Bronchial epithelial cell (primary cell): ENCODE measurements at places on chromosomes 16 and 17.

DNA sequence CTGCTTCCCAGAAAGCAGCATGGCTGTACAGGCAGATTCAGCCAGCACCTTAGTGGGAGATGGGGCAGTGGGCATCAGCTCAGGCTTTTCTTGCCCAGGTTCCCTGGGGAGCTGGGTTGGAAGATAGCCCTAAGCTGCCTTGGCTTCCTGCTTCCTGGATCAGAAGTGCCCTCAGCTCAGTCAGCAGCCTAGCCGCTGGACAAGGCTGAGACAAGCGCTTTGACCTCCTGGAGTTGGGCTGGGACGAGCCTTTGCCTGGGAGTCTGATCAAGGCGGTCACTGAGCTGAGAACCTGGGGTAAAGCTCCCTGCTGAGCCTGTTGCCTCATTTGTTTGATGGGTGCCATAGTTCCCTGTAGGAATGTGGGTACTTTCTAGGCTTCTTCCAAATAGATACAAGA is 190.0 kb downstream of the RAB11FIP4 start:
- DNase-seq: no peak

DNA sequence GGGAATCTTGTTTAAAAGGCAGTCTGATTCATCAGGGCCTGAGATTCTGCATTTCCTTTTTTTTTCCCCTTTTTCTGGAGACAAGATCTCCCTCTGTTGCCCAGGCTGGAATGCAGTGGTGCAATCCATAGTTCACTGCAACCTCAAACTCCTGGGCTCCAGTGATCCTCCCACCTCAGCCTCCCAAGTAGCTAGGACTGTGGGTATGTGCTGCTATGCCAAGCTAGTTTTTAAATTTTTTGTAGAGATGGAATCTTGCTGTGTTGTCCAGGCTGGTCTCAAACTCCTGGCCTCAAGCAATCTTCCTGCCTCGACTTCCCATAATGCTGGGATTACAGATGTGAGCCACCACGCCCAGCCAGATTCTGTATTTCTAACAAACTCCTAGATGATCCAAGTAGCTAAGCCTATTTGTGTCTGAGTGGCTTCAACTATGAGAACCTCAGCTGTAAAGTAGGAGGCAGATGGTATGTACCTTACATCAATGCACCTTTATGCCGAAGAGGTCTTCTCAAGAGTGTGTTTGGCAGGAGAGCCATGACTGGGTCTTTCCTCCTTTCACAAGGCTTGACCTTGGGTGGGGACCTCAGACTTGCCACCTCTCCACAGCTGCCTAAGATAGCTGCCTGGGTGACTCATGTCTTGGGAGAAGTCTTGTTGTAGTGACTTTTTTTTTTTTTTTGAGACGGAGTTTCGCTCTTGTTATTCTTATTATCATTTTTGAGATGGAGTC is 10.9 kb downstream of the LDAF1 start:
- DNase-seq: peak; percentile 7

GRCh38 chr16:84876873-84877606 is 57.3 kb downstream of the CRISPLD2 start:
- DNase-seq: no peak

DNA sequence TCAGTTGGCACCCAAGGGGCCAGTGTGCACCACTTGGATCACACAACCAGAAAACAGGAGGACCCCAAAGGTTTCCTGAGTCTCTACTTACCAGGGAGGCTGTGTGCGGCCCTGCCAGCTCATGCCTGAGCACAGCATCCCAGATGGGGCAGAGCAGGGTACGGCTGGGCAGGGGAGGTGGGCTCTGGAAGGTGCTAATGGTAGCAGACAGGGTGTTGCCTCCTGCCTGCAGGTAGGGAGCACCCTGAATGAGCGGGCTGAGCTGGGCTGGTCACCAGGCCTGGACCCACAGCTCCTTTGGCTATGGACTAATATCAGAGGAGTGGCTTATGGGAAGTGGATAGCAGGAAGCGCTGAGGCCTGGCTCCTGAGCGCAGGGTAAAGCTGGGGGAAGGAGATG is 14.6 kb downstream of the RECQL5 start:
- no peak for DNase-seq

DNA sequence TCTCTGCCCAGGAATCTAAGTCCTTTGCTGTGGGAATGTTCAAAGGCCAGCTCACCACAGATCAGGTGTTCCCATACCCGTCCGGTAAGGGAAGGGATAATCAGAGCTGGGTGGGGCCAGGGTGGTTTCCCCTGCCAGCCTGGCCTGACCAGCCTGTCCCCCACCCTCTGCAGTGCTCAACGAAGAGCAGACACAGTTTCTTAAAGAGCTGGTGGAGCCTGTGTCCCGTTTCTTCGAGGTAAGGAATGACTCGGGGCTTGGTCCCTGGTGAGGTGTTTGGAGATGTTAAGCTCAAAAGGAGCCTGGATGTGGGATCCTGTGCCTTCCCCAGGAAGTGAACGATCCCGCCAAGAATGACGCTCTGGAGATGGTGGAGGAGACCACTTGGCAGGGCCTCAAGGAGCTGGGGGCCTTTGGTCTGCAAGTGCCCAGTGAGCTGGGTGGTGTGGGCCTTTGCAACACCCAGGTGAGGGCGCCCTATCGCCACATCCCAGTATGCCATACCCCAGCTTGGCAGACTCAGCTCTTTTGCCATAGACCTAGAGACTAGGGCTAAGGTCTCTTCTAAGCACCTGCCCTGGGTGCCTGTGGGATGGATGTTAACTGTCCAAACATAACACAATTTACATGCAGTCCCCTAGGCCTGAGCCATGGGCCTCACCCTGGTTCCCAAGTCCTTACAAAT is 997 bp downstream of the ACADVL start:
- peak; percentile 63 for DNase-seq

DNA sequence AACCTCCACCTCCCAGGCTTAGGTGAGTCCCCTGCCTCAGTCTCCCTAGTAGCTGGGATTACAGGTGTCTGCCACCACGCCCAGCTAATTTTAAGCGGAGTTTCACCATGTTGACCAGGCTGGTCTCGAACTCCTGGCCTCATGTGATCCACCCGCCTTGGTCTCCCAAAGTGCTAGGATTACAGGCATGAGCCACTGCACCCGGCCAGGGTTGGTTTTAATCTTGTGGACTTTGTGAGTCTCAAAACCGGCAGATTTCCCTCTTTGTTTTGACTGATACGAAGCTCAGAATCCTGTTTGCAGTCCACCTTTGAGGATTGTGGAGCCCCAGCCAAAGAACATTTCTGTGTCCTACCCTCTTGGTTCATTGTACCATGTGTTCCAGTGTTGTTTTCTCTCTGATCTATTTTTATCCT is 16.4 kb upstream of the CPSF4L start:
- no peak for DNase-seq

DNA sequence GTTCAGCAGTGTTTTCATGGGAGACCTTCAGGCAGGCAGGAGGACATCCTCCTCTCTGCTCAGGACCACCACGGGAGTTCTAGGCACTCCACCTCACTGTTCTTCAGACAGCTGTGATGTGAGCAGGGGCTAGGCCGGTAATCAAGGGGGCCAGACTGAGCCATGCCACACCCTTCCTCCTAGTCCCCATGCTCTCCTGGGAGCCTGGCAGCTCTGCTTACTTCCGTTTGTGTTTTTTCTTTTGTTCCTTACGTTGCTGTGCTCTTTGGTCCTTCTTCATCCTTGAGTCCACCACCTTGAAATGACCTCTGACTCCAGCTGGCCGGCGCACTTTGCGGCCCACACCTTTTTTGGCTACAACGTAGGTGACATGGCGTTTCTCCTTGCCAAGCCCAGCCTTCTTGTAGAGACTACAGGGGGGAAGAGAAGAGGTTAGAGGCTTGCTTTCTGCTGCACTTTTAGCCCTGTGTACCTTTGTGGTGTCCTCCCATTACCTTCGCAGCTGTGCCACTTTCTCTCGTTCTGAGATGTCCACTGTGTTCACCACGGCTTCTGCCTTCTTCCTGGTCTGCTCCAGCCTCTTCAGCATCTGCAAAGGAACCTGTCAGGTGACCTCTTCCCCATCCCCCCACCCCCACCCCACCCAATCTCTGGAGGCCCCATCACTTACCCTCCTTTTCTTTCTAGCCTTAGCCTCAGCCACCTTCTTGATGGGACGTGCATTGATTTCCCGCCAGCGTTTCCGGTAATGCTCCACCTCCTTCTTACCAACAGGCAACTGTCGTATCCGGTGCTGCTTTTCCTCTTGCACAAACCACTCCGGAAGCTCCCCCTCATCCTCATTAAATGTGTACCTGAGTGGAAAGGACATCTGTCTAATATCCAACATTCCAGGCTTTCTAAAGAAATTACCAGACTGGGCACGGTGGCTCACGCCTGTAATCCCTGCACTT is 7.4 kb upstream of the PSMC5 start:
- no peak for DNase-seq

- DNase-seq: no peak
Observed at GRCh38 chr16:19169082-19169639, 1.1 kb downstream of the SYT17 start.

GRCh38 chr17:50189550-50190292 is 11.7 kb downstream of the COL1A1 start:
- DNase-seq: no peak

- DNase-seq: peak; percentile 55
Observed at GRCh38 chr17:69406941-69407340, 7.6 kb upstream of the MAP2K6 start.

GRCh38 chr17:68428498-68429172 is 28.7 kb downstream of the WIPI1 start:
- DNase-seq: no peak

DNA sequence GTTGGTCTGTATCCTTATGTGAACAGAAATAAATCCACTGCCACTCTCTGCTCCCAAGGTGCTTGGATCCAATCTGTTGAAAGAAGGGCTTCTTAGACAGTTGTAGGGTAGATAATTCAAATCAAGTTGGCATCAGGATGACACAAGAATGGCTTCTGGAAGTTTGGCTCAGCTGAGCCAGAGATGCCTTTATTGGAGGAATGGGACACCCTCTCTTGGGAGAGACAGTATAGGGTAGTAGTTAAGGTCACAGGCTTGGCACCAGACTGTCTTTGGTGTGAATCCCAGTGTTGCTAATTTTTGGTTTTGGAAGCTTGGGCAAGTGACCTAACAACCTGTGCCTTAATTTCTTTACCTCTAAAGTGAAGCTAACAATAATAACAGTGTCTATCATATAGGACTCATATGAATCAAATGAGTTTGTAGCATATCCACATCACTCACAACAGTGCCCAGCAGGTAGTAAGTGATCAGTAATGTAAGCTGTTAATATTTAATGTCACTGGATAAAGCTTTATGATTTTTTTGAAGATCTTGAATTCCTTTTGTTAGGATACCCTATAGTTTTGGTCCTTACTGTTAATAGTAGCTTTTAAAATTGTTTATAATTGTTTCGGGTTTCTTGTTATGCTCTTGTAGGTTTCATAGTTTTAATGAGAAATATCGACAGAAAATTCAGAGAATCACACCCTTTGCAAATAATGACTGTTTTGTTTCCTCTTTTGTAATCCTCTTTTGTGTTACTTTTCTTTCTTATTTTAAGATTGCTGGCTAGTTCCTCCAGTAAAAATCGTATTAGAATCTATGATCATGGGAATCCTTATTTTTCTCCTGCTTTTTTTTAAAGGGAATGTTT is 19.1 kb downstream of the ZNRF1 start:
- DNase-seq: no peak

DNA sequence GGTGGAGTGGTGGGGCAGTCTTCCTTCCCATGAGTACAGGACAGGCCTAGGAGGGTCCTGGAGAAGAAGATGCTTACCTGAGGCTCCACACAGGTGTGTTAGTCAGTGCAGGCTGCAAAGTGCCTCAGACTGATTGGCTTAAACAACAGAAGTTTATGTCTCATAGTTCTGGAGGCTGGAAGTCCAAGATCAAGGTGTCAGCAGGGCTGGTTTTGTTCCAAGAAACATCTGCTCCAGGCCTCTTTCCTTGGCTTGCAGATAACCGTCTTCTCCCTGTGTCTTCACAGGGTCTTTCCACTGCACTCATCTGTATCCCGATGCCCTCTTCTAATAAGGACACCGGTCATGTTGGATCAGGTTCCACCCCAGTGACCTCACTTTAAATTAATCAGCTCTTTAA is 153.0 kb downstream of the NTN1 start:
- DNase-seq: no peak

DNA sequence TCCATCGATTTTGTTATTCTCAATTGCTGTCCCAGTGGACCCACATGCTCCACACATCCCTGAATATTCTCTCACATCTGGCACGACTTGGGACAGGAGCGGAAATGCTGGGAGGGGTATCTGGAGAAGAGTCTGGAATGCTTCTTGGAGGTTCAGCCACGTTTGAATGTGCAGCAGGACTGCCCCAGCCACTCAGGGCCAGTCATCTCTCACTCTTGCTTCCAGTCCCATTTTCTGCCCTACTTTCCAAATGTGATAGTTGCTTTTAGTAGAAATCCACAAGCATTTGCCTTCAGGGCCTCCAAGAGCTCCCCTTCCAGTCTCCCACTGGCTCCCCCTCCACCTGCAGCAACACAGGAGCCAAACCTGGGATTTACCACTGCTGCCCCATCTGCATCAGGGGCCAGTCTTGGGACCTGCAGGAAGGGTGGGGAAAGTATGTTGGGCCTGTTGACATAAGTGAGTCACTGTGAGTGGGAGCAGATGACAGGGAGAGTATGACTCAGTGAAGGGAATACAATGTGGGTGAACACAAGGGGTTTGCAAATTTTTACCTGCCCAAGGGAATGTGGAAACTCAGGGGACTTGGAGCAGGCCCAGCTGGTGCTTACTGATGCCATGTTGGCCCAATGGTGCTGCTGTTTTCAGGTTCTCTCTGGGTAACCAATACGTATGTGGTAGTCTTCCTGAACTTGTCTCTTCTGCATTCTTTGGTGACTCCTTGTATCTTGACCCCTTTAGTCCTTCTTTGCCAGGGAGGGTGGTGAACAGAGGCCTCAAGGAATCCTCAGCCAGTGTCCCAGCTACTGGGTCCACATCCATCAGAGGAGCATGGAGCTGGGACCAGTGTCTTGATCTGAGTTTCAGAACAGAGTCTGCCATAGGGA is 78.8 kb upstream of the CRHR1 start:
- DNase-seq: peak; percentile 99

DNA sequence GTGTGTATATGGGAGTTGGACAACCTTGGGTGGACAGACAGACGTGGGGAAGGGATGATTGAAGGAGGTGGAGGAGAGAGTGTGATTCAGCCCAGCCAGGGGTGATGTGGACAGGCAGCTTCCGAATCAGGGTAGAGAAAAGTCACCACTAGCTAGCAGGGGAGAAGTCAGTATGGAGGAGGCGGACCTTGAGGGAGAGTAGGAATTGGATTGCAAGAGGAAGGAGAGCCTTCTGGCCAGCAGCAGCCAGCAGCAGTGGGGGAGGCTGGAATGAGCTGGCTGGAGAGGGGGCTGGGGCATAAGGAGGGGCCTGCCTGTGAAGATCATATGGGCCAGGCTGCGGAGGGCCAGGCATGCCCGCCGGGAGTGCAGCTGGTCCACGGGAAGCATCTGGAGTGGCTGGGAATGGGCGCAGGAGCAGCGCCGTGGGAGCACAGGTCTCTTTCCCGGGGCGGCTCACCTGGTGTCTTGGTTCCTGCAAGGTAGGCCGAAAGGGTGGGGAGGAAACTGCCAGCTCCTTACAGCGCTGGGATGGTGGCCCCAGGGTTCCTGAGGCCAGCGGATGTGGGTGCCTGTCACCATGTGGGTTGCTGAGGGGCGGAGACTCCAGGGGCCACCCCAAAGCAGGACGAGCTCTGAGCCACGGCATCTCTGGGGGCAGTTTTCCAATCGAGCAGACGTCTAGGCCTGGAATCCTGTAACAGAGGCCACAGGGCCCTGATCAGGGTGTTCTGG is 235.3 kb downstream of the SEC14L1 start:
- no peak for DNase-seq
